ENCODE measurements at places on chromosomes 7 and 10.

GRCh38 chr7:157692460-157693011, 355.7 kb downstream of the DNAJB6 start:
- DNase-seq, result no peak

- DNase-seq, result peak; percentile 17
Observed at GRCh38 chr10:132492323-132493025, 45.1 kb upstream of the INPP5A start.

GRCh38 chr7:54701982-54702381, 57.0 kb downstream of the SEC61G start:
- no peak for DNase-seq

- DNase-seq, result no peak
Observed at GRCh38 chr7:150663802-150664494, 21.6 kb upstream of the GIMAP2 start.

DNA sequence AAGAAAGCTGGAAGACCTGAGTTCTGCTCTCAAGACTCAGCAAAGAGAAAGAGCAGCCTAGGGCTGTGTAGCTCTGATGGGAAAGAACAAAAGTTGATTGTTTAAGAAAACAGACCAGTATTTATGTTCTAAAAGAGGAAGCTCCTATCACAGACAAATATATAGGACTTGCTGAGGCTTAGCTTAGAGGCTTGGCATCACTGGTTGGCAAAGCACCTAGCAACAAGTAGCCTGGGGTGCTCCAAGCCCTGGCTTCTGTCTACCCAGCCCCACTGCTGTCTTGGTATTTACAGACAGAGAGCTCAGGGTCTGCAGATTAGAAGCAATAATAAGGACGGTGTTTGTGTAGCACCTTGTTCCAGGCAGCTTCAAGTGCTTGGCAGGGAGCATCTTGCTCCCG, 36.9 kb upstream of the CCDC3 start:
- DNase-seq, result no peak

GRCh38 chr7:158366346-158366745, 221.3 kb downstream of the PTPRN2 start:
- no peak for DNase-seq

GRCh38 chr10:6204063-6204340, 1.3 kb downstream of the PFKFB3 start:
- no peak for DNase-seq

GRCh38 chr10:105650306-105650705, 1009.2 kb downstream of the SORCS3 start:
- DNase-seq, result no peak

GRCh38 chr7:119482209-119482608, 790.8 kb upstream of the KCND2 start:
- DNase-seq, result peak; percentile 19

- DNase-seq, result peak; percentile 31
Observed at GRCh38 chr7:29866490-29866930, 60.2 kb downstream of the WIPF3 start.

DNA sequence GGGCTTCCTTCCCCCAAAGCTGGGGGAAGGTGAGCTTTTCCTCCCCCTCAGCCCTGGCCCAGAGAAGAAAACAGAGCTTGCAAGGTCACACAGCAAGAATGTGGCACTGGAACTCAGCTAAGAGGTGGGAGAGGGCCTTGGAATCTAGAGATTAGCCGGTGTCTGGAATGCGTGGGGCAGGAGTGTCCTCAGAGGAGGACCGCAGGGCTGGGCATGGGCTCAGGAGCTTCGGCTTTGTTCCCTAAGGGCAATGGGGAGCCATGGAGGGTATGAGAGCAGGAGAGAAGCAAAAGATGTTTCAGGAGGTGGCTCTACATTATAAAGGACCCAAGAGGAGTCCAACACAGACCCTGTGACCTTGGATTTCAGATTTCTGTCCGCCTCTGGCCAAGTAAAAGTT, 127.2 kb upstream of the TNRC18 start:
- DNase-seq, result no peak

- DNase-seq, result no peak
Observed at GRCh38 chr10:133169173-133169947, 9.3 kb downstream of the KNDC1 start.

- no peak for DNase-seq
Observed at GRCh38 chr7:153432063-153432462, 620.1 kb upstream of the DPP6 start.

DNA sequence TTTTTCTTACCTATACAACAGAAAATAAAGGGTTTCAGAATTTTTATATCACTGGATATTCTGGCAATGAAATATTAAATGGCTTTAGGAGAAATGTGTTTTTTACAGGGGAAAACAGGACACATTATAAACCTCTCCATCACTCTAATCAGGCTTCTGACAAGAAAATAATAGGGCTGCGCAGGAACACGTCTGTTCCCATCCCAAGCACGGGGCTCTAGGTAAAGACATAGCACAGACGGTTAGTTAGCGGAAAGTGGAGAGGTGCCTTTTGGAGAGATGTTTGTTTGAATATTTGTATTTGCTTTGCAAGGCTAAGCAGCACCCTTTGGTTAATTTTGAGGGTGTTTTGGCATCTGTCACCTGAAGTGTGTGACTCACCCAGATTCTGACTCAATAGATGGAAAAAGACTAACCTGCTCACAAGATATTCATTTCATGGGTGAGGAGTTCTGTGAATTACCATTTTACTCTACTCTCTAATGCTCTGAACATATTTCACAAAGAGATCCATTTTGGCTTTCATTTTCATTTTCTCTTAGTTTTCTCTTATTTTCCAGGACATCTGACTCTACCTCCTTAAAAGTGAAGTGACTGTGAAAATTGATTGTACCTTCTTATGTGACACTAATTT, 174.5 kb upstream of the AKR1E2 start:
- no peak for DNase-seq

DNA sequence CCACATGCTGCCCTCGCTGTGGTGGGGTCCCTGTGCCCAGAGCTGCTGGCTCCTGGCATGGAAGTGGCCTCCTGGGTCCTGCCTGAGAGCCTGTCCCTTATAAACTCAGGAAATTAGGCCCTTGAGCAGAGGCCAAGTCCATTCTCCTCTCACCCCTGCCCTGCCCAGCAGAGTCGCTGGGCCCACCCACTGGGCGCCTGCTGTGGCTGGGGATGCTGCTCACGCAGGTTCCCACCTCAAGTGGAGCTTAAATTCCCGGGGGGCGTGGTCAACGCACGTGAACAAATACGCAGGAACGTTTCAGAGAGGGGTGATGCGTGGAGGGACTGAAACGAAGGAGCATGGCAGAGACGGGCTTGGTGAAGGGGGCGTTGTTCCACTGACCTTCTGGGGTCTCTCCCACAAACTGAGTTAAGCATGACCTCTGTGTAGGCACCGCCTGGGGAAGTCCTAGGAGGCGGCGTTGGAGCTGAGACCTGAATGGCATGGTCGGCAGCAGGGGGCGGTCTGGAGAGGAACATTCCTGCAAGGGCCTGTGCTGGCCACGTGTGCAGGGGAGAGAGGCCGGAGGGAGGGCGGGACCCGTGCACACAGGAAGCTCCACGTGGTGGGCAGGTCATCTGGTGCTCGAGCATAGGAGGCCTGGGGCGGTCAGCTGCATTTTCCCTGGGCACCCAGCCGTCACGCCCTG, 27.9 kb downstream of the FAM20C start:
- no peak for DNase-seq

DNA sequence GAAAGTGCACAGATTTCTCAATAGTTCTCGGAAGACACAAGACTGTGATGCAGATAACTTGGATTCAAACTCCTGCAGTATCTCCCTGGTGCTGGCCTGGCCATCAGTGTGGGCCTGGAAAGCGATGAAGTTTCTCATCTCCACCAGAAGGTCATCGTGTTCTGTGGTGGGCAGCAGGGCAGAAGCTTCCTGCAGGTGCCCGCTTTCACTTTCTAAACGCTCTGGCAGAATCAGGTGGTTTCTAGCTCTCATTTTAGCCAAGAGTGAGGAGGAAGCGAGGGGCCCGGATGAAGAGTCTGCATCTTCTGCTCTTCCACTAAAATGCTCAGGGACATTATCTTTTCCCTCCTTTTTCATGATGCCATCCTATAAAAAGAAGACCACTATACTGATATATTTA, 63.0 kb upstream of the DRGX start:
- no peak for DNase-seq

GRCh38 chr7:108045669-108046068, 42.7 kb upstream of the LAMB1 start:
- peak; percentile 91 for DNase-seq

DNA sequence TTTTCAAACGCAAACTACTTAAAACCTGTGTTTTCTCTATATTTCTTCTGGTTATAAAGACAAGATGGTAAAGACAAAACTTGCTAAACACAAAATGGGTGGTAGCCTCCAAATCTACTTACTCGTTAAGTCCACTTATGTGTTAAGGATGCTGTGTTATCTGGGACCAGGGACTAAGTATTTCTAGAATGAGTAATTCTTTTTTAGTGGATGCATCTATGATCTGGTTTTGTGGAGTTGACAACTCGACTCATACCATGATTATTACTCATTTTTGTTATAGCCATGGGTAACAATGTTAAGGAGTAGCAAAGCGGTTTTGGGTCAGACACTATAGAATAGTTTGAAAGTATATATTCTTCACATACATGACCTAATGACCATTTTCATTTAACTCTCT, 239.5 kb upstream of the FOXP2 start:
- peak; percentile 30 for DNase-seq

GRCh38 chr10:27890971-27891370, 107.9 kb downstream of the ODAD2 start:
- DNase-seq, result no peak

DNA sequence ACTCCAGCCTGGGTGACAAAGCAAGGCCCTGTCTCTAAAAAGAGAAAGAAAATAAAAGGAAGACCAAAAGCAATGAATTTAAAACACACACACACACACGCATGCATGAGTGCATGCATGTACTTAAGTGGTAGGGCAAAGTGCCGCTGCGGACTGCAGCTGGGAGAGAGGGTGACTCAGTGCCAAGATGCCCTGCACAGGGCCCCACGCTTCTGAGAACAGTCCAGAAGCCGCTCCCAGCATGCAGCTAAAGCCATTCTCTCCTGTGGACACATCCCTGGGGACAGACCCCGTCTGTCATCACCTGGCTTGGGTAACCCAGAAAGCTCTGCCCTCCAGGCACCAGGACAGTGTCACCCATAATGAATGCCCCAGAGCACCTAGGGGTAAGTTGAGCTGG, 61.0 kb upstream of the MYL10 start:
- no peak for DNase-seq

DNA sequence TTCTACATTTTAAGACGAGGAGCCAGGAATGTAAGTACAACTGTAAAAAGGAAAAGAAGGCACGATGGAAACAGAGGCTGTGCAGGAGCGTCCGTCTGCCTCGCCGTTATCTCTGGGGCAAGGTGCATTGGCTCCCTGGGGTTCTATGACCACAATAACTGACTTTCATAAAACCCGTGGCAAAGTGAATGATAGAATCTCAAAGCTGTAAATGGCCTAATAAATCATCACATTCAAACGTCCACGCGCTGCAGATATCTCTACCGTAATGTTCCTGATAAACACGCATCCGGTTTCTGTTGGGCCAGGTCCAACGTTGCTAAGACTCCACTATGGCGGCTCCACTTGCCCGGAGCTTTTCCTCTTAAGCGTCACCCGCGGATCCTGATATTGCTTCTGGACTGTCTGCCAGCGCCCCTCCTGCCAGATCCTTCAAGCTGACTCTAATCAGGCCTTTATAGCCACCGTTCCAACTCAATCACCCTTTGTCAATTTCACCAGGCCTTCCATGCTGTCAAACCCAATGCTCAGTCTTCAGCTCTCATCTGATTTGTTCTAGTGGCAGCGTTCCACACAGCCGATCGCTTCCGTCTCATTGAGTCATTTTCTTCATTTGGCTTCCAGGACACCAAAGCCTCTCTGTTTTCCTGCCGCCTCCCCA, 265.6 kb upstream of the FOXK1 start:
- peak; percentile 1 for DNase-seq

DNA sequence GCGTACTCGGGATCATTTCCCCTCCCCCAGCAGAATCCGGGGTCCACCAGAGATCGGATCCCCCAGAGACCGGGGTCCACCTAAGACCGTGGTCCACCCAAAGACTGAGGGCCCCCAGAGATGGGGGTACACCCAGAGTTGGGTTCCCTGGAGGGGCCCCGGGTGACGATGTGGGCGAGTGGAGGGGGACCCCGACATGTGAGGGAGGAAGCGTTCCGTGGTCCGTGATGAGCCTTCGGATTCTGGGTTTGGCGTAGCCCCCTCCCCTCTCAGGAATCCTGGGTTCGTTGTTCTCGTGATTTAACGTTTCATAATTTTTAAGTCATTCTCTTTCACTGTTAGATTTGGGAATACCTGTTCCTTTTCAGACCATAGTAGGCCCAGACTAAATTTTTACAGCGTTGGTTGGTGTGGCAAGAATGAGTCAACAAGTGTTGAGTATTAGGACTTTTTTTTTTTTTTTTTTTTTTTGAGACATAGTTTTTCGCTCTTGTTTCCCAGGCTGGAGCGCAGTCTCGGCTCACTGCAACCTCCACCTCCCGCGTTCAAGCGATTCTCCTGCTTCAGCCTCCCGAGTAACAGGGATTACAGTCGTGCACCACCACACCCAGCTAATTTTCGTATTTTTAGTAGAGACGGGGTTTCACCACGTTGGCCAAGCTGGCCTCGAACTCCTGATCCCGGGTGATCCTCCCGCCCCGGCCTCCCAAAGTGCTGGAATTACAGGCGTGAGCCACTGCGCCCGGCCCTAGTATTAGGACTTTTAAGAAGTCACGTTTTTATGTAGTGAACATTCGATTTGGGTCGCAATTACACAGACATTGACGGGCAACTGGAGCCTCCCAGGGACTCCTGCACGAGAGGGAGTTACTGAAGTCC, 672 bp downstream of the GTPBP4 start:
- peak; percentile 38 for DNase-seq

- no peak for DNase-seq
Observed at GRCh38 chr7:77540402-77540822, 3.3 kb downstream of the PTPN12 start.

DNA sequence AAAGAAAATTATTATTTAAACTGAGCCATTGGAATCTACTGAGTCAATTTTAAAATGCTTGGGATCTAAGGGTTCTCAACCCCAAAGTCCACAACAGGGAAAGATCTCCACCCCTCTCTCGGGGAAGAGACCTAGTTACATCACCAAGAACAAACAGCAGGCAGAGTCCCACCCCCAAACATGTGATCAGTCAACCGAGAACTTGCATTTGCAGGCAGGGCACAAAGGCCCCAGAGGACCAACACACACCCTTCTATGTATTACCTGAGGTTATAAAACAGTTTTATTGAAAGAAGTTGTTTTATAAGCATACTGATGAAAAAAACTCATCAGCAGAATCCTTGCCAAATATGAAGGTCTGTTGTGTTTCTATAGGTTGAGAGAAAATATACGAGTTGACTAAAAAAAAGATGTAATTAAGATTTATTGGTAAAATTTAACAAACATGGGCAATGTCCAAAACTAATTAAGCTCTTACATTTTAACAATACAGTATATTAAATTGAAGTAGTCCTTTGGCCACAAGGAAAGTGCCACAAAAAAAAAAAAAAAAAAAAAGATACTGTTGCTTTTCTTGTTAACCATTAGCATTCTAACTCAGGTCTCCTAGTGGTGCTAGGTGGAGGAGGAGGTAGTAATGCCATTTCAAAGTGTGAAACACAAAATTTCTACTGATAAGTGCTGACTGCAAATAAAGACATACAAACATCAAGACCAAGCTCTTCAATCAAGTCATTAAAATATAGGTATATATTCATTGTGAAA, 975 bp upstream of the USP54 start:
- peak; percentile 16 for DNase-seq
